Fibroblast of upper back skin (primary cell): ENCODE measurements at places on chromosomes 16 and 17.

DNA sequence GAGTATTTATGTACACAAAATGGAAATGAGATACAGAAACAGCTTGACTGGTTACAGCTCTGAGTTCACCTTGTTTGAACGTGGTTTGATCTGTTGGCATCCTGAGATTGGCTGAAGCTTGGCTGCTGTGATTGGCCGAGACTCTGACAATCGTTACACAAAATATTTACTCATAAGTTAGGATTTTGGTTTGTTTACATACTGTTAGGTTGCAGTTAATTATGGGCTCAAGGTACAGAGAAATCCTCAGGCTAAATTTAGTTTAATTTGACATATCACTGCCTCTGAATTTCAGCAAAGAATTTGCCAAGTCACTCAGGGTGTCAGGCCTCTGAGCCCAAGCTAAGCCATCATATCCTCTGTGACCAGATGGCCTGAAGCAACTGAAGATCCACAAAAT lies 227.3 kb downstream of the COPRS start:
- no peak for DNase-seq

GRCh38 chr17:74325376-74325742 lies 667 bp upstream of the KIF19 start:
- DNase-seq: no peak

- peak; percentile 4 for DNase-seq
Measured at GRCh38 chr16:57941016-57941664, 29.8 kb downstream of the CNGB1 start.

DNA sequence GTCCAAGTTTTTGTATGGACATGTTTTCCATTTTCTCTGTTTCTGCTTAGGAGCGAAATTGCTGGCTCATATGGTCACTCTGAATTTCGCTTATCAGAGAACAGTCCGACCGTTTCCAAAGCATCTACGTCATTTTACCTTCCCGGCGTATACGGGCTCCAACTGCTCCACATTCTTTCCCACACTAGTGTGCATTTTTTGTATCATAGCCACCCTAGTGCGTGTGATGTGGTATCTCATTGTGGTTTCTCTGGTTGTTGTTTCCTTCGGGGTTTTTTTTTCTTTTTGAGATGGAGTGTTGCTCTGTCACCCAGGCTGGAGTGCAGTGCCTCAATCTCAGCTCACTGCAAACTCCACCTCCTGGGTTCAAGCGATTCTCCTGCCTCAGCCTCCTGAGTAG lies 31.0 kb upstream of the BHLHA9 start:
- DNase-seq: peak; percentile 11

DNA sequence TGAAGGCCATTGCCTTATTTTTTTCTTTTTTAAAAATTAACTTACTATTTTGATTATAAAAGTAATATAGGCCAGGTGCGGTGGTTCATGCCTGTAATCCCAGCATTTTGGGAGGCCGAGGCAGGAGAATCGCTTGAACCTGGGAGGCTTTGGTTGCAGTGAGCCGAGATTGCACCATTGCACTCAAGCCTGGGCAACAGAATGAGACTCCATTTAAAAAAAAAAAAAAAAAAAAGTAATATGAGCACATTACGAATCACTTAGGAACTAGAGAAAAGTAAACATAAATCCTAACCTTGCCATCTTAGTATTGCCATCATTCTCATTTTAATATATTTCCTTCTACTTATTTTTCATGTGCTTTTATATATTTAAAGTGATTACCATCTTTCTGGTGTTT lies 12.9 kb upstream of the TACO1 start:
- no peak for DNase-seq

- DNase-seq: no peak
Measured at GRCh38 chr16:87584975-87585374, 17.3 kb upstream of the JPH3 start.

DNA sequence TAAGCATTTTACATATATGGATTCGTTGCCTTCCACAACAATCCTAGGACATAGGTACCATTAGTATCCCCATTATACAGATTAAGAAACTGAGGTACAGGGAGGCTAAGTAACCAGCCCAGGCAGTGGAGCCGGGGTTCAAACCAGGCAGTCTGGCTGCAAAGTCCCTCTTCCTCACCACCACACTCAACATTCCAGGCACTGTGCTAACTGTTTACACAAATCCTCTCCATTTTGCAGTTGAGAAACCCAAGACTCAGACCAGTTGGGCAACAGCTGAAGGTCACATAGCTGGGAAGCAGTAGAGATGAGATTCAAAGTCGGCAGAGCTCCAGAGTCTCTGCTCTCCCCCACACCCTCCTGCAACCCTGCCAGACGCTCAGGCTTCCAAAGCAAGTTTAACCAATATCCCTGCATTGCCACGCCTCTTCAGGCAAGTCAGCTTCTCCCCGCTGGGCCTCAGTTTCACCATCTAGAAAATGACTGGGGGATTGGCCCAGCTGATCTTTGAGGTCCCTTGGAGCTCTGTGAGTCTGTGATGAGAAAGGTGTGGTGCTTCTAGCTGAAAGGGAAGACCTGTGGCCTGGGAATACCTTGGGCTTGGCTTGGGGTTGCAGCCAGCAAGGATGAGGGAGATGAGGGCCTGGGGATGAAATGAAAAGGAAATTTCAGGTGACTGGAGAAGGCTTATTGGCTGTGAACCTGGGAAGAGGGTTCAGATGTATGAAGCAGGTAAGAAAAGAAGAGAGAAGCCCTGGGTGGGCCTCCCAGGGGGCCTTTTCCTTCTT lies 14.0 kb downstream of the CCR7 start:
- DNase-seq: peak; percentile 98
